Tibial nerve (tissue), 4 donors: ENCODE measurements at places on chromosomes 4 and X. TPM values are rescaled to one million over a fixed set of nuclear protein-coding genes. Genes with fewer than 3 reads are reported as not detected.

The CXCL8 gene
- 10.8 TPM for total RNA-seq

The MAP3K15 gene
- not detected for total RNA-seq

The ASB12 gene
- total RNA-seq = 0.84 TPM

The RAB39B gene
- 0.90 TPM for total RNA-seq

The COL25A1 gene
- total RNA-seq = 4.1 TPM

The DMRTC1 gene
- total RNA-seq = not detected

The IDH3G gene
- 87.5 TPM for total RNA-seq

GRCh38 chr4:14452001-14452400, 550.3 kb upstream of the CPEB2 start:
- H3K36me3 ChIP-seq = no peaks in the 10 kb centered on the region
- H3K4me1 ChIP-seq = no peaks in the 10 kb centered on the region
- H3K27me3 ChIP-seq = no peaks in the 10 kb centered on the region

DNA sequence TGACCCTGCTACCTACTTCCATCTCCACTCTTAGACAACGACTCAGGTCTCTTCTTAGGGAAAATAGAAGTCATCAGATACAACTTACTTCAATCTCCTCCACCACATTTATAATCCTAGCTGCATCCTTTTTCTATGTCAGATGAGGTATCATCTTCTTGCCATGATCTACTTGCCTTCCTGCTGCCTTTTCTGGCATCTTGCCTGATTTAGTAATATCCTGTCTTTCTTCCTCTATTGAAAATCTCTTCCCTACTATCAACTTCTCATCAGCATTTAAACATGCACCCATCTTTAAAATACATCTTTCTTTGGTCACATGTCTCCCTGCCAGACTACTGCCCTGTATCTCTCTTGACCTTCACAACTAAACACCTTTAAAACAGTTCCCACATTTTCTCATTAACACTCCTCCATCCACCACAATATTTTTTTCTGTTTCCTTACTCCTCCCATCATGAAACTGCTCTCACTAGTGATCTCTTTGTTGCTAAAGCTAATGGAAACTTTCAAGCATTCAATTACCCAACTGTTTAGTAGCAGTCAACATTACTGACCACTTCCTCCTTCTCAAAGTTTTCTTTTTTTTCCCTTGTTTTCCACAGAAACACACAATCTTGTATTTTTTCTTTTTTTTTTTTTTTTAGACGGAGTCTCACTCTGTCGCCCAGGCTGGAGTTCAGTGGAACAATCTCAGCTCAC, 100.8 kb upstream of the CXorf66 start:
- H3K36me3 ChIP-seq = no peaks in the 10 kb centered on the region
- no peaks in the 10 kb centered on the region for H3K4me1 ChIP-seq
- no peak overlapping the region for H3K4me3 ChIP-seq
- DNase-seq = no peak
- H3K27ac ChIP-seq = no peak overlapping the region
- H3K27me3 ChIP-seq = no peaks in the 10 kb centered on the region

GRCh38 chrX:99266255-99266654, 1143.8 kb downstream of the PCDH19 start:
- no peak overlapping the region for H3K4me3 ChIP-seq
- no peak for DNase-seq
- H3K36me3 ChIP-seq = no peaks in the 10 kb centered on the region
- H3K27me3 ChIP-seq = no peaks in the 10 kb centered on the region
- no peaks in the 10 kb centered on the region for H3K4me1 ChIP-seq

DNA sequence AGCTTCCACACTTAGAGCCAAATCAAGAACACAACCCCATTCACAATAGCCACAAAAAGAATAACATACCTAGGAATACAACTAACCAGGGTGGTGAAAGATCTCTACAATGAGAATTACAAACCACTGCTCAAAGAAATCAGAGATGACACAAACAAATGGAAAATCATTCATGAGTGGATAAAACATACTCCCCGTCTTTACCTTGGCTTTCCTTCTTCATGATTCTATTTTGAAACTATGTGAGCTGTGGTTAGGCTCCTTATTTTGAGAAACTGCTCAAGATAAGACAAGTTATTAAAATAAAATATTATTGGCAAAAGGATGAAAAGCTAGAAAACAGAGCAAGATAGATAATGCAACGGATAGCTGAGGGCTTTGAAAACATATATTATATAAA, 598.1 kb upstream of the FAT1 start:
- H3K36me3 ChIP-seq = no peaks in the 10 kb centered on the region
- H3K27ac ChIP-seq = no peak overlapping the region
- H3K4me1 ChIP-seq = no peaks in the 10 kb centered on the region
- H3K27me3 ChIP-seq = no peaks in the 10 kb centered on the region
- DNase-seq = no peak

DNA sequence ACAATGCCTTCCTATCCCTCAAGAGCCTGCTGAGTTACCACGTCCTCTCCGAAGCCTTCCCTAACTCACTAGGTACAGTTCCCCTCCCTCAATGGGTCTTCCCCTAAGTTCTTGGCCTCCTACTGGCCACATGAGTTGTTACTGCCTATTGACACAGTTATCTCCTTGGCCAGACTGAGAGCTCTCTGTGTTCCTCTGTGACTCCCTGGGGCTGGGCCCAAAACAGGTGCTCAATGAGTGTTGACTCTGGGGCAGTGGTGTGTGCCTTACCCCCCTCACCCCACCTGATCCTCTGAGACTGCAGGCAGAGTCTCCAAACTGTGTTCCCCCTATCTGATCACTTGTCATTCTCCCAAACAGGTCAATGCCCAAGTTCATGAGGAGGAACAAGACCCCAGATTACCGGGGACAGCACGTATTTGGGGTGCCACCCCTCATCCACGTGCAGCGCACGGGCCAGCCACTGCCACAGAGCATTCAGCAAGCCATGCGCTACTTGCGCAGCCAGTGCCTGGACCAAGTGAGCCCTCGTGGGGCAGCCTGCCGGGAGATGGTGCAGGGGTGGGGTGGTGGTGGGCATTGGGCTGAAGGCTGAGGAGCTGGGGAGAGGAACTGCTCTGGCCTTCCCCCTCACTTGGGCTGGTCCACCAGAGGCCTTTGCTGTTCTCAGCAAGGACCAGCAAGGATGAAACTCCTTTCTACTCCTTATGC, 72.6 kb downstream of the STARD8 start:
- no peak overlapping the region for H3K27ac ChIP-seq
- H3K4me3 ChIP-seq = no peak overlapping the region
- H3K27me3 ChIP-seq = no peaks in the 10 kb centered on the region
- H3K36me3 ChIP-seq = peaks cover 75% of the 10 kb centered on the region

- H3K27me3 ChIP-seq = peaks cover 31% of the 10 kb centered on the region
- no peaks in the 10 kb centered on the region for H3K36me3 ChIP-seq
- no peak overlapping the region for H3K4me3 ChIP-seq
- no peak overlapping the region for H3K27ac ChIP-seq
- H3K4me1 ChIP-seq = peaks cover 5% of the 10 kb centered on the region
- DNase-seq = no peak
These were observed 8.8 kb downstream of the C4orf50 start for GRCh38 chr4:6009452-6009851.

- H3K27me3 ChIP-seq = no peaks in the 10 kb centered on the region
- H3K4me1 ChIP-seq = peaks cover 9% of the 10 kb centered on the region
- H3K4me3 ChIP-seq = no peak overlapping the region
These were observed 19.2 kb downstream of the PI4K2B start for GRCh38 chr4:25253071-25253445.

DNA sequence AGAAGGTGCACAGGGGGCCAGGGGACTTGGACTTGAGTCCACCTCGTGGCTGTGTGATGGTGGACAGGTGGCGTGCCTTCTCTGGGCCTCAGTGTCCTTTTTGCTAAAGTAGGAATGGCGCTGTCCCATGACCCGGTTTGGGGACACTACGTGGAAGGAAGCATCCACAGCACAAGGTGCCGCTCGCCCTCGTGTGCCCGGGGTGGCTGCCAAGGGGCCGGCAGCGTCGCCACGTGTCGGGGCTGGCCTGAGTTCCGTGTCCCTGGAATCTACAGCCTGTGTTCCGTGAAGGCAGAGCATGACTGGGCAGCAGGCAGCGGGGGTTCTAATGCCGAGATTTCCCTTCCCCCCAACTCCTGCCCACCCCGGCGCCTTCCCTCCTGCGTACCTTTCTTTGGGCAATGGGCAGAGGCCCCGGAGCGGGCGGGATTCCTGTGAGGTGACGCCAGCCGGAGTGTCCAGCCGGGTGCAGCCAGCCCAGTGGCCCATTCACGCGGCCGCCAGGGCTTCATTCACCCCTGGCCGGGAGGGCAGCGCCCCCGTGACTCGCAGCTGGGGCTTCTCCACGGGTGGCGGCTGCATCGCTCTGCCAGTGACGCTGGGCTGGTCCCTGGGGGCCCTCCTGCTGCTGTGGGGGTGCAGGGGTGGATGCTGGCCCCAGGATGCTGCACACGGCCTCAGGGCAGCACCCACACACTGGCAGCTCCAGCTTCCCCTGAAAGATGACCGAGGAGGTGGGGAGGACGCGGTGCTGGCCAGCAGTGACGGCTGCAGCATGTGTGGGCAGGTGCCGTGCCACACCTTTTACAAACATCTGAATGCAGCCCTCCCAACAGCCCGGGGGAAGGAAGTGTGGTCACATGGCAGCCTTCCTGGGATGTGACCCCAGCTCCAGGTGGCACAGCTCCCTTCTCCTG, 21.2 kb downstream of the DOK7 start:
- H3K4me3 ChIP-seq = peak overlapping the region; percentile 15
- H3K36me3 ChIP-seq = no peaks in the 10 kb centered on the region
- no peaks in the 10 kb centered on the region for H3K4me1 ChIP-seq
- no peaks in the 10 kb centered on the region for H3K27me3 ChIP-seq

GRCh38 chr4:4386296-4386735, 586 bp upstream of the NSG1 start:
- H3K27me3 ChIP-seq = peaks cover 74% of the 10 kb centered on the region
- peak overlapping the region; percentile 55 for H3K4me3 ChIP-seq
- H3K27ac ChIP-seq = no peak overlapping the region

- no peaks in the 10 kb centered on the region for H3K36me3 ChIP-seq
- DNase-seq = no peak
- no peak overlapping the region for H3K4me3 ChIP-seq
- H3K4me1 ChIP-seq = no peaks in the 10 kb centered on the region
These were observed 334.4 kb downstream of the UNC5C start for GRCh38 chr4:95214408-95214807.
